ENCODE measurements at places on chromosomes 16 and 17.

GRCh38 chr17:2336852-2337543 lies at the start of gene SGSM2:
TSS of gene SGSM2 (plus strand) at chr17:2337501. CDS start at chr17:2337689, 188 bp downstream.
- no peak for DNase-seq

DNA sequence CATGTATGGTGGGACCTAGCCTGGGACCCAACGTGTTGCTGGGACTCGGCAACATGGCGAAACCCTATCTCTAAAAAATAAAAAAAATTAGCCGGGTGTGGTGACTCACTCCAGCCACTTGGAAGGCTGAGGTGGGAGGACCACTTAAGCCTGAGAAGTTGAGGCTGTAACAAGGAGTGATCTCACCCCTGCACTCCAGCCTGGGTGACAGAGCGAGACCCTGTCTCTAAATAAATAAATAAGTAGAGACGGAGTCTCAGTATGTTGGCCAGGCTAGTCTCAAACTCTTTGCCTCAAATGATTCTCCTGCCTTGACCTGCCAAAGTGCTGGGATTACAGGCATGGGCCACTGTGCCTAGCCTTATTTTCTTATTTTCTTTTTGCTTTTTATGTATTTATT lies 10.1 kb upstream of the CNP start:
- DNase-seq = no peak

- DNase-seq = no peak
Observed at GRCh38 chr17:69231521-69231920, 2.9 kb upstream of the ABCA10 start.

- no peak for DNase-seq
Observed at GRCh38 chr17:49875685-49876084, 27.8 kb upstream of the TAC4 start.

DNA sequence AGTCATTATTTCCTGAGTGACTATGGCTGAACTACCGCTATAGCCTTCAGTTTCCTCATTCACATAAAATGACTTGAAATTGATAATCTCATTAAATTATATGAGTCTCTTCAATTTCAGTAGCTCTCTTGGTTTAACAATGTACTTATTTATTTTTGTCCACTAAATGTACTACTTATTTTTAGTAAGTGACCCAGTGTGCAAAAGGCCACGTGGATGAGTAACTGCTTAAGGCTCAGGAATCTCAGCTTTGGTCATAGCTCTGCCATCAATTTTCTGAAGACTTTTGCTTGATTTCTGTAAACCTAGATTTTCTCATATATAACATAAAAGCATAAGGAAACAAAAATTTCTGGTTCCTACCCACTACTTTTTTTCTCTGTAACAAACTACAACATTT lies 1132.9 kb upstream of the CDH8 start:
- DNase-seq = no peak

- DNase-seq = peak; percentile 13
Observed at GRCh38 chr17:67116045-67116575, 71.8 kb downstream of the CACNG1 start.

DNA sequence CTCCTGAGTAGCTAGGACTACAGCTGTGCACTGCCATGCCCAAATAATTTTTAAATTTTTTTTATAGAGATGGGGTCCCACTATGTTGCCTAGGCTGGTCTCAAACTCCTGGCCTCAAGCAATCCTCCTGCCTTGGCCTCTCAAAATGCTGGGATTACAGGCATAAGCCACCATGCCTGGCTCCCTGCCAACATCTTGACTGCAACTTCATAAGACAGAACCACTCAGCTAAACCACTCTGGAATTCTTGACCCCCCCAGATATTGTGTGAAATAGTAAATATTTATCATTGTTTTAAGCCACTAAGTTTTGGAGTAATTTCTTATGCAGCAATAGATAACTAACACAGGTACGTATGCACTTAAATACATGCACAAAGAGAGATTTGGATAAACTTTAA lies 26.0 kb downstream of the DYNLL2 start:
- no peak for DNase-seq

GRCh38 chr16:30166202-30166902 lies 17.1 kb upstream of the CORO1A start:
- no peak for DNase-seq

- DNase-seq = no peak
Observed at GRCh38 chr16:3170440-3171180, 17.4 kb upstream of the OR1F1 start.

GRCh38 chr17:49832840-49833599 lies 14.8 kb downstream of the TAC4 start:
- no peak for DNase-seq

DNA sequence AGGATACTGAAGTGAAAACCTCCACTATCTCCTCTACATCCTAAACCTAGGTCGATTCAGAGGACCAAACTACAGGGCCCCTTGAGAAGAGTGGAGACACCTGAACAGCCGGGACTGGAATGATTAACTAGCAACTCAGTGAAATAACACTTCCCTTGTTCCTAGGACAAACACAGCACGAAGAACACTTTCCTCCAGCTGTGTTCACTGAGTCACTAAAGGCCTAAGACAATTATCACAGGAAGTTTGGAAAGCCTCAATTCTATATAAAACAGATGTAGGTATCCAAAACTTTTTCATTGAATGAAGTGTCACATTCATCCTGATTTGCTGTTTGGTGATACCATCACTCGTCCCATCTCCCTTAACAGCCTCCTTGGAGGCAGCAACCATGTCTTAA lies 15.5 kb upstream of the CUEDC1 start:
- DNase-seq = peak; percentile 17

GRCh38 chr16:68093816-68094613 lies 8.8 kb downstream of the NFATC3 start:
- peak; percentile 22 for DNase-seq

- DNase-seq = no peak
Observed at GRCh38 chr16:73883126-73883525, 413.5 kb upstream of the PSMD7 start.

DNA sequence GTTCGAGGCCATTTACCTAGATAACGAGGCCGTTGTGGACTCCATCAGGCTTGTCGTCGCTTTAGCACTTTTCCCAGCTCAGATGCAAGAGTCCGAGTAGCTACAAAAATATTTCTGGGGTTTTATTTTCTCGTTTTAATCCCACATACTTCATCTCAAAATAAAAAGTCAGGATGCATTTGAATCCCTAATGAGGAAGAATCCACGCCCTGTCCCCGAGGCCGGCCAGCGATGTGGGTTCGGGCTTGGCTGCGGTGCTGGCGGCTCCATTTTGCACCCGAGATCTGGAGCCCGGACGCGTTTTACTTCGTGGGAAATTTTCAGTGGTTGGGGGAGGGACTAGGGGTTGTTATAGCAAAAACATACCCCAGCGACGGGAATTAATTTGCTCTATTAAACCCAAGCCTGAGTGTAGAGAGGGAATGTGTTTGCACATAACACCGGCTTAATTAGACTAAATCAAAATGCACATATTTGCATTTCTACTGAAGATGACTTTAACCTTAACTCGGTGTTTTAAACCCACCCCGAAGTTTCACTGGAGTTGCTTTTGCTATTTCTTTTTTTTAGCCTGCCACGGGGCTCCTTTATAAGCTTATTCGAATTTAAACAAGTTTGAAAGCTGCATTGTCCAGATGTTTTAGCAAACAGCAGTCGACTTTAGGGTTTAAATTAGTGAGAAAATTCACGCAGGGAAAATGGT lies 4.8 kb downstream of the IRX5 start:
- DNase-seq = no peak

DNA sequence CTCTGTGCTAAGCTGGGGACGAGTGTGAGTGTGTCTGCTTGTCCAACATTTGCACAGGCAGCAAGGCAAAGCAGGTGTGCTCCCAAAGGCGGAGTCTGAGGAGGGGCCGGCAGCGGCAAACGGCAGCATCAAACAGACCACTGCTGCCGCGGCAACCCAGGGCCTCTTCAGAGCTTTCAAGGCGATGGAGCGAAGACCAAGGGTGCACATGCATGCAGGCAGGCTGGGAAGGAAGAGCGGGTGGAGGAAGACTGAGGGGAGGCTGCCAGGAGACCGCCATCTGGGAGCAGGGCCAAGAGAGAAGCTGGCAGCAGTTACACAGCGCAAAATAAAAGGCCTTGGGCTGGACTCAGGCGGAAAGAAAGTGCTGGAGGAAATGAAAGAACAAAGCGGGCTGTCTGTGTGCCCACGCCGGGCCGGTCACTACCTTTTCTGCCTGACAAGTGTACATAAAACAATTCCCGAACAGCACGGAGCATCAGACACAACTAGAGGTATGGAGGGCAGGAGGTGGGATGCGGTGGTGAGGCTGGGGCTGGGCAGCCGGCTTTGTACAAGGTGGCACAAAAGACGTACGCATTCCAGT lies 8.5 kb downstream of the TIMM22 start:
- DNase-seq = no peak

- DNase-seq = no peak
Observed at GRCh38 chr17:58788199-58788598, 32.5 kb downstream of the PPM1E start.

GRCh38 chr17:40425741-40426140 lies 8.0 kb upstream of the TOP2A start:
- no peak for DNase-seq

DNA sequence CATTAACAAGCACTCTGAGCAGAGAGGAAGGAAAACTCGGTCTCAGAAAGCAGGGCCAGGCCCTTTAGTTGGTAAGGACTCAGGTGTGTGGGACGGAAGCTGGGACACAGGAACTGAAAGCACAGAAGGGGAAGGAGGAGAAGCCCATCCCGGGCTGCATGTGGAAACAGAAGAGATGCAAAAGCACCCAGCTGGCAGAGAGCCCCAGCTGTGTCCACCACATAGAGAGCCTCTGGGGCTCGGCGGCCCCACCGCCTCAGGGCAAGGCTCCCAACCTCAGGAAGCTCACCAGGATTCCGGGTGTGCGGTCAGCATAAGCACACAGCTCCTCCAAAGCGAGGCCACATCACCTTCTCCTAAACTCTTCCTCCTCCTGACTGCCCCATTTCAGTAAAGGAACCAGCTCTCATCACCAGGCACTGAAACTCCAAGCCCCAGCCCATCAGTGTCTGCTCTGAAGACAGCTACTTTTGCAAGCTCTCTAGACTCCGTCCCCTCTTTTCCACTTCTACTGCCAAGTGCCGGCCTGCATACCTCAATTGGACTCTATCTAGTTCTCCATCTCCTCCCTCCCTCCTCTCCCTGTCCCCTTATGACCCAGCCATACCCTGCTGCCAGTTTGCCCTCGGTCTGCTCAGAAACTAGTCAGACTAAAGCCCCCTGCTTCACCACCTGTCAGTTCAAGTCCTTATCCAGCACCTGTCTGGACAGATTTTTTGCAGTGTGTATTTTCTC lies 6.0 kb downstream of the ST3GAL2 start:
- peak; percentile 30 for DNase-seq

GRCh38 chr16:69490707-69491324 lies 66.4 kb downstream of the CYB5B start:
- no peak for DNase-seq

GRCh38 chr17:82687375-82687861 lies 11.1 kb downstream of the RAB40B start:
- DNase-seq = peak; percentile 76

- no peak for DNase-seq
Observed at GRCh38 chr16:84500531-84500930, 3.9 kb downstream of the MEAK7 start.

- no peak for DNase-seq
Observed at GRCh38 chr16:11254913-11255736, 879 bp downstream of the SOCS1 start.

- DNase-seq = no peak
Observed at GRCh38 chr17:40113907-40114245, 7.9 kb upstream of the MSL1 start.

DNA sequence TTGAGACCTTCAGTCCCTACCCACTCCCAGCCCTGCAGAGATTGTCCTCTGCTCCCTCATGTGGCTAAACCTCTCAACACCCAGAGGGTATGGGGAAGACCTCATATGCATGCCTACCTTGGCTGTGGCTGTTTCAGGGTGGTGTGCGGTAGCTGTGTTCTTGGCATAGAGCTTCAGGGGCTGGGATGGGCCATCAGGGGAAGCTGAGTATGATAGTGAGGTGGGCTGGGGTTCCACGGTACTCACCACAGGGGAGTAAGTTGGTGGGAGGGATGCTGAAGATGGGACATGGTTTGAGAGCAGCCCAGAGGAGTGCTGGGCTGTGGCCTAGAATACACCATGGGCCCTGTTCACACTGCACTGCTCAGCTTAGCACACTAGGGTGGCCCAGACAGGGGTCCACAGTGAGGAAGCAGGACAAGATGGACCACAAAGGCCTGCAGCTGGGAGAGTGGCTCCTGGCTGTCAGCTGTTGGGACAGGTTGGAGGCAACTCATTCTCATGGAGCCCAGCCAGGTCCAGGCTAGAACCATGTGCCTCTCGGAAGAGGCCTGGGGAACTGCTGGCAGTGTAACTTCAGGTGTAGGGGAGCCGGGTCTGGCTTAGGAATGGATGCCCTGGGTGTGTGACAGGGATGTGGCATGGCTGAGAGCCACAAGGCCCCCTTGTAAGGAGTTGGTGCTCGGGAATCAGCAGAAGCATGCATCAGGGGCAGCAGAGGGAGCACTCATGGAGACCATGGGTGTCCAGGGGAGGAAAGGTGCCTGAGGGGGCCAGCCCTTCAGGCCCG lies 3.1 kb downstream of the MFAP4 start:
- DNase-seq = no peak

- no peak for DNase-seq
Observed at GRCh38 chr17:2438823-2439222, 38.0 kb upstream of the MNT start.

DNA sequence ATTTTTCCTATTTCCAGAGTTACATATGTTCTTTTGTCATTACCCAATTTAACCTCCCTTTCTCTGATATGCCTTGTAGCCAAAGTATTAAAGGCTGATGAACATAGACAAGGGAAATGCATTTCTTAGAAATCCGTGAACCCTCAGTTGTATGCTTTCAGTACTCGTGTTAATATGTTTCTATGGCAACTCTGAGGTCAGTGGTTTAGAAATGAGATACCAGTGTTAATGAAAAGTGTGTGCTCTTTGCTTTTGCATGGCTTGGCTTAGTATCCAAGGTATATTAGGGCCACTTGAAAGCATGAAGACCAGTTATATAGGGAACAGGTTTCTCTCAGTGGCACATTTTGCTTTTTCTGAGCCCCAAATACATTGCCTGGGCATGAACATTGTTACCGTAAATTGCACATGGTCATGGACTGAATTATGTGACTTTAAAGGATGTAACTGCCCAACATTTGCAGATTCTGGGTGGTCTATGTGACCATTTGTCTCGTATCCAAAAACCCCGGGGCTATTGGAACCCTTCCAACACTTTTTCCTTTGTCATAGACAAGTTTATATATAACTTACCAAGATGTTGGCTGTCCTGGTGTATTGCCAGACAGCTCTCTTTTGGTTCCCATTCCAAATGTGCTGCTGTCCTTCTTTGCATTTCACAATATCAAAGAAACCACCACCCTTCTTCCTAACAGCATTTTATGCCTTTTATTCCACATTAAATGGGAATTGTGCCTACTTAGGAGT lies 17.5 kb downstream of the ABHD15 start:
- DNase-seq = no peak

Data from HT-29 (cell line).